Aorta (tissue), 5 donors: ENCODE measurements at places on chromosomes 2 and 18. TPM values are rescaled to one million over a fixed set of nuclear protein-coding genes. Genes with fewer than 3 reads are reported as not detected.

GRCh38 chr2:43370705-43371104, 144.3 kb upstream of the ZFP36L2 start:
- no peak for DNase-seq

GRCh38 chr2:201144101-201145051, 28.4 kb downstream of the CFLAR start:
- no peak for DNase-seq

- no peak for DNase-seq
Observed at GRCh38 chr2:16359961-16360360, 305.7 kb downstream of the CYRIA start.

Gene COL4A4
- 15.8 TPM for total RNA-seq

Gene MARCHF4
- not detected for total RNA-seq

- DNase-seq: peak; percentile 73
Observed at GRCh38 chr2:240289701-240290431, 145.6 kb upstream of the GPC1 start.

Gene PRSS56
- total RNA-seq: not detected

- no peak for DNase-seq
Observed at GRCh38 chr18:58947136-58947732, 82.6 kb downstream of the ZNF532 start.

Gene CNGA3
- total RNA-seq: not detected

GRCh38 chr2:240250985-240251847, 110.8 kb upstream of the OTOS start:
- DNase-seq: peak; percentile 97

GRCh38 chr2:3726511-3726910, 23.1 kb downstream of the DCDC2C start:
- no peak for DNase-seq

Gene C2orf69
- 11.0 TPM for total RNA-seq
